ENCODE measurements at places on chromosomes 5 and 9. TPM values are rescaled to one million over a fixed set of nuclear protein-coding genes. Genes with fewer than 3 reads are reported as not detected.

DNA sequence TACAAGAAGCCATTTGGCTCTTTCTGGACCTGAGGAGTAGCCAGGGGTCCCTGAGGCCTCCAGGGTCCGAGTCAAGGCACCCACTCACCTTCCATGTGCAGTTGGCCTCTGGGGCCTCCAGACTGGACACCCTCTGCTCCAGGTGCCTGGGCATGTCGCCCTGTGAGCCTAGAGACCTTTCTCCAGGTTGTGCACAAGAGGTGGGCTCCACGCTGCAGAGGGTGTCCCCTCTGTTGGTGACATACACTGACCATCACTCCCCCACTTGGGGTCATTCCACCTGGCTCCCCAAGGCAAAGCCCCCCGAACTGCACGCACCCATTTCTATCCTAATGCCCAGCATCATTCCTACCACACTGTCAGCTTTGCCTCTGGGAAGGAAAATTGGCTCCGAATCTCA, 48.8 kb downstream of the RASGEF1C start:
- no peaks in the 10 kb centered on the region for H3K36me3 ChIP-seq
- no peak for DNase-seq
- H3K4me3 ChIP-seq: no peak overlapping the region
- no peaks in the 10 kb centered on the region for H3K4me1 ChIP-seq

DNA sequence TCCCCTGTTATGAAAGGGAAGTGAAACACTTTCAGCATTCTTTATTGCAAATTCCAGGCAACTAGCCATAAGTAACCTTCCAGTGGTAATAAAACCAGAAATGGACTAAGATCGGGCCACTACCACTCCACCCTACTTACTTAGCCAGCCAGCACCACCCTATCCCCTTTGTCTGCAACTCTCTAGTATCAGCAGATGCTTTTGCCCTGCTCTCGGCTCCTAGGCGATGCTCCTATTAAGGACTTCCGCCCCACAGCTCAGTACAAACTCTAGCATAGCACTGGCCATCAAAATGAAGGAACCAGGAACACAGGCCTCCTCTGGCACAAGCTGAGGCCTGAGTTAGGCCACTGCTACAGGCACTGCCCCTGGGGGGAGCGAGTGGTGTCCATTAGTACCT, 81.2 kb downstream of the GLDC start:
- H3K36me3 ChIP-seq: no peaks in the 10 kb centered on the region
- H3K4me3 ChIP-seq: no peak overlapping the region
- no peaks in the 10 kb centered on the region for H3K4me1 ChIP-seq
- H3K27ac ChIP-seq: no peak overlapping the region

GRCh38 chr5:16271851-16272250, 92.3 kb upstream of the MARCHF11 start:
- DNase-seq: no peak
- no peaks in the 10 kb centered on the region for H3K27me3 ChIP-seq
- H3K4me1 ChIP-seq: no peaks in the 10 kb centered on the region
- no peak overlapping the region for H3K27ac ChIP-seq
- H3K4me3 ChIP-seq: no peak overlapping the region

DNA sequence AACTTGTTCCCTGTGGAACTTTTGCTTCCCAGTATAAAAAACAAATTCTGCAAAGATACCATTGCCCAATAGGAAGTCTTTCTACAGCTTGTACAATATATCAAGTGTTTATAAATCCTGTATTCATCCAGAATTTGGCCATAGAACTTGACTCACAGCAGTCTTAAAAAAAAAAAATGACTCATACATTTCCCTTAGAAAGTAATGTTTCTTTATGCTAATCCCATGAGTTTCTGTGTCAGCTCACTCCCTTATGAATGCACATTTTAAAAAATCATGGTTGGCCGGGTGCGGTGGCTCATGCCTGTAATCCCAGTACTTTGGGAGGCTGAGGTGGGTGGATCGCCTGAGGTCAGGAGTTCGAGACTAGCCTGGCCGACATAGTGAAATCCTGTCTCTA, 89.3 kb upstream of the DMRT1 start:
- no peaks in the 10 kb centered on the region for H3K36me3 ChIP-seq
- H3K4me3 ChIP-seq: no peak overlapping the region
- H3K27me3 ChIP-seq: no peaks in the 10 kb centered on the region
- DNase-seq: no peak
- no peaks in the 10 kb centered on the region for H3K4me1 ChIP-seq

- H3K4me1 ChIP-seq: no peaks in the 10 kb centered on the region
- no peaks in the 10 kb centered on the region for H3K36me3 ChIP-seq
- DNase-seq: peak; percentile 49
- no peak overlapping the region for H3K27ac ChIP-seq
- no peaks in the 10 kb centered on the region for H3K27me3 ChIP-seq
- H3K4me3 ChIP-seq: no peak overlapping the region
Measured at GRCh38 chr5:79702606-79703380, 13.2 kb downstream of the CMYA5 start.

GRCh38 chr9:38339087-38339486, 53.4 kb upstream of the ALDH1B1 start:
- DNase-seq: no peak
- no peaks in the 10 kb centered on the region for H3K27me3 ChIP-seq
- no peak overlapping the region for H3K27ac ChIP-seq
- H3K36me3 ChIP-seq: no peaks in the 10 kb centered on the region

DNA sequence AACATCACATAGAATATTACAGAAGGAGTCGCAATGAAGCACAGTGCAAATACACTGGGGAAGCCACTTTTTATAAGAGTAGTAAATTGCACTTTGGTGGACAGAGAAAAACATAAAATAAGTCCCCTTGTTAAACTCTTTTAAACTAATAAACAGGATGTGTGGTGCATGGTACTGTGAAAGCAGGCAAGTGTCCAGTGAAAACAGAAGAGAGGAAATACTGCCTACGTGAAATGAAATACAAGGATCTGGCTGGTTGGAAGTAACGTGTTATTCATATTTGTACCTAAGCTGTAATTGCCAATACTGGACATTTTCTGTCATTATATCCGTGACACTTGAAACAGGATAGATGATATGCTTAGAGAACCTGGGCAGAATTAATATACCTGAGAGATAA, 191.9 kb upstream of the SLC27A6 start:
- H3K4me1 ChIP-seq: peaks cover 7% of the 10 kb centered on the region
- no peak for DNase-seq
- H3K27me3 ChIP-seq: no peaks in the 10 kb centered on the region
- no peaks in the 10 kb centered on the region for H3K36me3 ChIP-seq
- no peak overlapping the region for H3K27ac ChIP-seq

DNA sequence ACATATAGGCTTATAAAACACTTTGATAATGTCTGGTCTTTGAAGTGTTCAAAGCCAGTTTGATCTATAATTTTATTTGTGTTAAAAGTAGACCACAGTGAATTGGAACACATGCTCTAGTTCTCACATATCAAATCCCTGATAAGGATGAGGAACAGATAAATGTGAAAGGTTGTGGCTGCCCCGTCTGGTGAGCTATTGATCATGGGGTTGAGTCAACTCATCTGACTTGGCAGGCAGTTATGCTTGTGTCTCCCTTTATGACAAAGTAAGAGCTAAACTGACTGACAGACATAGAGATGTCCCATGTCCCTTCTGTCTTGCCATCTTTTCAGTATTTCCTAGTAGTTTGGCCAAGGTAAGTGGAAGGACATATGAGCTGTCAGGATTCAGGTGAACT, 2.9 kb upstream of the ERMP1 start:
- peaks cover 9% of the 10 kb centered on the region for H3K27me3 ChIP-seq
- no peak overlapping the region for H3K27ac ChIP-seq

GRCh38 chr5:135441350-135441831, 5.8 kb downstream of the DCANP1 start:
- H3K4me3 ChIP-seq: no peak overlapping the region
- H3K27ac ChIP-seq: no peak overlapping the region
- peaks cover 23% of the 10 kb centered on the region for H3K4me1 ChIP-seq
- H3K27me3 ChIP-seq: no peaks in the 10 kb centered on the region

DNA sequence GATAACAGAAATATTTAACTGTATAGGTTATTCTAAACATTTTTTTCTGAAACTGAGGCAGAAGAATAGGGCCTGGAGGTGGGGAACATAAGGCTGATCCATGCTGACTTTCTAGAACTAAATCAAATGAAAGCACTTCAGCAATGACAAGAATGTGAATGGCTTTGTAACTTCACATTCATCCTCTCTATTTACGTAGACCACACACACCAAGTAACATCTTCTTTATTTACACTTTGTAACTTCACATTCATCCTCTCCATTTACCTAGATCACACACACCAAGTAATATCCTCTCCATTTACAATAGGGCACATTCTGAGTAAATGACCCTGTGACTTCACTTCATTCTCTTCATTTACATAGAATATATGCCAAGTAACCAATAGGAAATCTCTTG, 251.8 kb upstream of the CDH9 start:
- DNase-seq: no peak
- no peaks in the 10 kb centered on the region for H3K36me3 ChIP-seq
- H3K4me3 ChIP-seq: no peak overlapping the region
- no peaks in the 10 kb centered on the region for H3K27me3 ChIP-seq

DNA sequence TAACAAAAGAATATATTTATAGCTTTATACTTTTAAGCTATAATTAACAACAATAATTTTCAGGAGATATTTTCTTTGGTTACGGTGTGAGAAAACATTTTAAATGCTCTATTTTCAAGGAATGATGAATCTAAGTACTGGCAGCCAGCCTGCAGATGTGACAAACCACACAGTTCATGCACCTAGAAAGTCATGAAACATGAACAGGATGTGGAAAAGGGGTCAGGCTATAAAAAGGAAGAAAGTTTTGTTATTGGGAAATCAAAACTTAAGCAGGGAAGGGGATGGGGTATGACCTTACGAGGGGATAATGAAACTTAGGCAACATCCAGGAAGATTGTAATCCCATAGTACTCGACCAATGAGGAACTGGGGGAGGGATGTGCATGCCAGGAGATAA, 508.7 kb upstream of the GRAMD2B start:
- no peak overlapping the region for H3K27ac ChIP-seq
- no peaks in the 10 kb centered on the region for H3K36me3 ChIP-seq
- no peaks in the 10 kb centered on the region for H3K27me3 ChIP-seq
- no peak overlapping the region for H3K4me3 ChIP-seq
- no peak for DNase-seq

PARP8 gene
- 32.2 TPM for total RNA-seq

CORO2A gene
- total RNA-seq: 2.4 TPM

CCDC192 gene
- 2.7 TPM for total RNA-seq

SPATA6L gene
- 0.99 TPM for total RNA-seq
